ENCODE measurements at places on chromosomes 3 and 15.

- DNase-seq = no peak
Measured at GRCh38 chr3:152760024-152760563, 74.8 kb upstream of the P2RY1 start.

- DNase-seq = no peak
Measured at GRCh38 chr3:62233065-62233464, 140.3 kb downstream of the FEZF2 start.

DNA sequence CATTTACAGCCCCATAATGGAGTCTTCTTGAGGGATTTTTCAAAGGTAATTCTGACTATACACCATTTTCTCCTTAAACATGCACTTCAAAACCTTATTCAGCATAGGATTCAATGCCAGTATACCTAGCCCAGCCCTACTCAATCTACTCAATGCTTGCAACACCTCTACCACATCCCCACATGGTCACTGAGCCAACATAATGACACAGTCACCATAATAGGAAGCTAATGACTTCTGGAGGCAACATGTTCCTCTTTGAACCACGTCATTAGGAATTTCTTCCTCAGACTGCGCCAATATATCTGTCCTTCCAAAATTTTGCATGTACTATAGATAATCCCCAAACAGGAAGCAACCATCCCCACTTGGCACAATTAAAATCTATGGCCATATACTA, 153.9 kb upstream of the SETMAR start:
- no peak for DNase-seq

GRCh38 chr3:71227270-71227661, 356.3 kb downstream of the FOXP1 start:
- DNase-seq = no peak

DNA sequence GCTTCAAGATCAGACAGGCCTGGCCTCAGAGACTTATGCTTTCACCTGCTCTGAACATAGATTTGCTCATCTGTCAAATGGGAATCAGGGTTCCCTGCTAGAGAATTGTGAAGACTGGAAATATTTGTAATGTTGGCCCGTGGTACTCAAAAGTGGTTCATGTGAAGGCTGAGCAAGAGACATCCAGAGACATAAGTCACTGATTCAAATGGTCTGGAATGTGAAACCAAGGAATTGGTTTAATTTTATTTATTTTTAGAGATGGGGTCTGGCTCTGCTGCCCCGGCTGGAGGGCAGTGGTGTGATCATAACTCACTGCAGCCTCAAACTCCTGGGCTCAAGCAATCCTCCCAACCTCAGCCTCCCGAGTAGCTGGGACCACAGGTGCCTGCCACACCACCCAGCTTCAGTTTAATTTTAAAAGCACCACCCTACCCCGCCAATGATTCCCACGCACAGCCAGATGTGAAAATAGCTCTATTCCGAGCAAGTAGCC, 60.1 kb downstream of the DAPK2 start:
- DNase-seq = no peak

DNA sequence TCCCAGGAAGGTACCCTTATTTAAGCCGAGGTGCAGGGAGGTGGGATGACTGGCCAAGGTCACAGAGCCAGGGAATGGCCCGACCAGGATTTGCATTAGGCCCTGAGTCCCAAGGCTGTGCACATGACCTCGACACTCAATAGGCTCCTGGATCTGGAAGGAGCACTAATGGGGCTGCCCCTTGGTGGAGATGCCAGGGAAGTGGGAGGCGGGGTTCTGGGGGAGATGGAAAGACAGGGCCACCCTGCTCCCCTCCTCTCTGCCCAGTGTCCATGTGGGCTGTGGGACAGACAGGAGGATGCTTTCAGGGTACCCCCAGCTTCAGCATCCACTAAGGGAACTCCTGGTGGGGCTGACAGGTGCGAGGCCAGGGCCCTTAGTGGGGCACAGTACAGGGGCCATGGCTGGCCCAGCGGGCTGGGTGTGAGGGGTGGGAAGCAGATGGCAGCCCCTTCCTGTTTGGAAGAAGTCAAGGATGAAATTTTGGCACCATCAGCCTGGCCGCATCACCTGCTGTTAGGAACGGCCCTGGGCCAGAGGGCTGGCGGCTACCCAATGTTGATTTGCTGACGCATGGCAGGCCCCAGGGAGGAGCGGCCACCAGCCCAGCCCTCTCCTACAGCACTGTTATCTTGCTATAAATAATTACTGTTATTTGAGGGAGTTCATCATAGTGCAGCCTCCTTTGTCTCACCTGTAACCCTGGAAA, 37.3 kb downstream of the ATP2B2 start:
- no peak for DNase-seq

DNA sequence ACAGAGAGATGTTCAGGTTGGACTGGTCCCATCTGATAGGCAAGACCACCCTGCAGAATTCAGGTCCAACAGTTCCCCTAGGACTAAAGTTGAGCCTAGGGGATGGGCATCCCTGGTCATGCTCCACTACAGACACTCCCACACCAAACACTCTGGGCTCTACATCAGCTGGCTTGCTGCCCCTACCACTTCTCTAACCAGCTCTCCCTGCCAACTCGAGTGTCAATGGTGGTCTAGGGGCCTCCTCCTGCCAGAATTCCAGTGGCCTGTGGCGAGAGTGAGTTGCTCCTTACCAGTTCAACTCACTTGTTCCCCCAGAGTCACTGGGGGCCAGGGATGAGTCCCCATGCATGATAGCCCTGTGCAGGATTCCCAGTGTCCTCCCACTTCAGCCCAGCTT, 316.2 kb upstream of the PPP2R3A start:
- DNase-seq = no peak

- DNase-seq = no peak
Measured at GRCh38 chr15:80441714-80442113, 37.5 kb downstream of the ARNT2 start.

DNA sequence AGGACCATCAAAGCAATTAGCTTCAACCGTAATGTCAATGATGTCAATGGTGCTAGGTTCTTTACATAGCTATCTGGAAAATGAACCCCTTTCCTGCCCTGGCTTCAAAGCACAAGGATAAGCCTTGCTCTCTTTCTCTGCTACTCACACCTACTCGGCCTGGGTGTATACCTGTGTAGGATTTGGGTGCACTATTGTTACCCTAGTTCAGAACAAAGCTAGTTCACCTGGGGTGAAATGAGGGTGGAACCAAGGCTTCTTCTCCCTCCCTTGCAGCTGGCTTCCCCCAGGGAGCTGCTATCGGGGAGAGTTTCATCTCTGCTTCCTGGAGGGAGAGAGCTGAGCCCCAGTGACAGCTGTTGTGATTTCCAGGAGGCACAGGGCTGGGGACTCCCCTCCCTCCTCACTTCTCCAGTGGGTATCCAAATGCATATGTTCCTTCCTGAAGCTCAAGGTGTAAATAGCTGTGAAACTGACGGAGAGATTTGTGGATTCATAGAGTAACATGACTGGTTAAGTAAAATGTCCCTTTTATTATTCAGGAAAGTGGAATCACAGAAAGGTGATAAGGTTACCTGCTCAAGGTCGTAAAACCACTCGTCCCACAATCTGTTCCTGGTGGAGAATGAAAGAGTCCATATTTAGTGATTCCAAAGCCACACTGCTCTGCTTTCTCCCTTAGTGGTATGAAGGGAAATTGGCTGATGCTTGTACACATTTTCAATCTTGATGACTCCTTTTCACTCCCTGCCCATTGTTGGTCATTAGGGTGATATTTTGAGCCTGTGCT, 11.8 kb upstream of the C3orf70 start:
- no peak for DNase-seq

DNA sequence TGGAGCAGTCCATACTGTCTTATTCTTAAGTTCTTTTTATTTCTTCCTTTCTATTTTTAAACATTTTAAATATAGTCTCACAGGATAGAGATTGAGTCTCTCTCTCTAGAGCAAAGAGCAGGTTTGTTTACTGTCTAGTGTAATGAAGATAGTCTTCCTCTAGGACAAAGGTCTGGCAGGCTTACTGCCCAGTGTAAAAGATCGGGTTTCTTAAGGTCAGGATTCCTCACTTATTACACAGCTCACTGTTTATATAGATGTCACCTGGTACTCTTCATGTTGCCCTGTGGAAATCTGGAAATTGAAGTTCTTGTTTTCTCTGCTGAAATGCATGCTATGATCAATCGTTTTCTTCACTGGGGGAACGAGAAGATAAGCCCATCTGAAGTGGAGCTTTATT, 76.0 kb downstream of the ZBBX start:
- DNase-seq = no peak

DNA sequence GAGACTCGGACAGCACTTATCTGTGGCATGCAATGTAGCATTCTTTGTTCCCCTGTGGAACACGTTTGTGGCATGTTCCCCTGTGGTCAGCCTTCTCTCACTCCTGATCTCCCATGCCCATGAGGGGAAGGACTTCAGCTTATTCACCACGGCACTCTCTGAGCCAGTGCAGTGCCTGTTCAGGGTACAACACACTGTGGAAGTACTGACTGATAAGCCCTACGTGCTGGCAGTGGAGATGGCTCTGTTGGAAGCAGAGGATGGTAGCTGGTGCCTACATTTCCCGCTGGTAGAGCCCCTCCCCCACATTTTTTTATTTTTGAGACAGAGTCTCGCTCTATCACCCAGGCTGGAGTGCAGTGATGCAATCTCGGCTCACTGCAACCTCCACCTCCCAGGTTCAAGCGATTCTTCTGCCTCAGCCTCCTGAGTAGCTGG, 43.5 kb upstream of the ETV5 start:
- DNase-seq = no peak

GRCh38 chr15:79283252-79284048, 928 bp downstream of the ANKRD34C start:
- DNase-seq = peak; percentile 24

- DNase-seq = no peak
Measured at GRCh38 chr15:56959318-56959648, 40.8 kb downstream of the TCF12 start.

GRCh38 chr15:28942571-28942970, 56.8 kb downstream of the APBA2 start:
- DNase-seq = no peak

- no peak for DNase-seq
Measured at GRCh38 chr3:135084405-135084804, 289.3 kb downstream of the EPHB1 start.

DNA sequence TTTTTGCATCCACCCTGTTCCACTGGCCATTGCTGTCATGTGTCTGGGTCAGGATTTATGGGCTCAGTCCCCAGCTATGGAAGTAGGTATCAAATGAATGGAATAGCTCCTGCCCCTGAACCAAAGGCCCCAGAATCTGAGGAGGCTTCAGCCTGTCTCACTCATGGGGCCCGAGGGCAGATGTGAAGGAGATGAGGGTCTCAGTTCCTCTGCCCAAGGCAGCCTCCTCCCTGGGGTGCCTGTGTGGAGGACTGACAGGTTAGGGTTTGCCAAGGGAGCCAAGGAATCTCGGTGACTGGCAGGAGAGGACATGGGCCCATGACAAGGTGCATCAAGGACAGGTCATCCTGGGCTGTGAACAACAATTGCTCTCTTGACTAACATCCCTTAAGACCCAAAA, 70.4 kb downstream of the CPN2 start:
- DNase-seq = no peak

GRCh38 chr3:100319951-100320350, 14.6 kb upstream of the NIT2 start:
- DNase-seq = no peak

DNA sequence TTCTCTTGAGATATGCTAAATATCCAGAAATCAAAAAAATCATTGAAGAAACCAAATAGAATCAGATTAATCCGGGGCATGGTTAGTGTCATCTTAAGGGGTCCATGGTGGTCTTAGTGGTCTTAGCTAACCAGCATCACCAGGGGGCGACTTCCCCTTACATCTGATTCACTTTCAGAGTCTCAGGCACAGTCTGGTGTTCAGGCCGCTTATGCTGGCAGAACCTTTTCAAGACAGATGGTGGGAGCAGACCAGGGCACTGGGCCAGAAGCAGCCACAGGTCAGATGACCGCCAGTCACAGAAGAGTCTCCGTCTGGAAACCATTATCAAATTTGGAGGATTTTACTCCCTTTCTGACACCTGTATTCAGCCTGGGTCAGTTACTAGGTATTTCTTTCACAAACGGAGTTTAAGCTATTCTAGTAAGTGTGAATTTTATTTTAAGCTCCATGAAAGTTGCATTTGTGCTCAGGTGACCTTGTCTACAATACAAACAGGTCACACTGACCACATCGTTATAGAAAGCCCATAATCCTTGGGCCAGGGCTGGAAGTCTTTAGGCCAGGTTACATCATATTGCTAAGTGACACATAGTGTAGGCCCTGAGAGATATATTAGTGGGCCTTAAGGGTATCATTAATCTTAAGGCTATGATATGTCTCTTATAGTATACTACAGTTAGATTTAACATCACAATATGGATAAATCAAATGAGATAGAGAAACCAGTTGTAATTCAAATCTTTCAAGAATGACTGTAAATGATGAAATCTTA, 365.5 kb downstream of the GBE1 start:
- DNase-seq = no peak

DNA sequence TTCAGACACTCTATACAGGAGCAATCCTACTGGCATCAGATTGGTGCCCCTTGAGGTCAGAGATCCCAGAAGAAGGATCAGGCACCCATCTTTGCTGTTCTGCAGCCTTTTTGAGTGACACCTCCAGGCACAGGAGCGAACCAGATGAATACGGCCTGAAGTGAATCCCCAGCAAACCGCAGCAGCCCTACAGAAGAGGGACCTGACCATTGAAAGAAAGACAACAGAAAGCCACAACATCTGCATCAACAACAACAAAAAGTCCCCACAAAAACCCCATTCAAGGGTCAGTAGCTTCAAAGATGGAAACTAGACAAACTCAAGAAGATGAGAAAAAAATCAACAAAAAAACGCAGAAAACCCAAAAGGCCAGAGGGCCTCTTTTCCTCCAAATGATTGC, 130.4 kb downstream of the PPM1L start:
- DNase-seq = no peak

DNA sequence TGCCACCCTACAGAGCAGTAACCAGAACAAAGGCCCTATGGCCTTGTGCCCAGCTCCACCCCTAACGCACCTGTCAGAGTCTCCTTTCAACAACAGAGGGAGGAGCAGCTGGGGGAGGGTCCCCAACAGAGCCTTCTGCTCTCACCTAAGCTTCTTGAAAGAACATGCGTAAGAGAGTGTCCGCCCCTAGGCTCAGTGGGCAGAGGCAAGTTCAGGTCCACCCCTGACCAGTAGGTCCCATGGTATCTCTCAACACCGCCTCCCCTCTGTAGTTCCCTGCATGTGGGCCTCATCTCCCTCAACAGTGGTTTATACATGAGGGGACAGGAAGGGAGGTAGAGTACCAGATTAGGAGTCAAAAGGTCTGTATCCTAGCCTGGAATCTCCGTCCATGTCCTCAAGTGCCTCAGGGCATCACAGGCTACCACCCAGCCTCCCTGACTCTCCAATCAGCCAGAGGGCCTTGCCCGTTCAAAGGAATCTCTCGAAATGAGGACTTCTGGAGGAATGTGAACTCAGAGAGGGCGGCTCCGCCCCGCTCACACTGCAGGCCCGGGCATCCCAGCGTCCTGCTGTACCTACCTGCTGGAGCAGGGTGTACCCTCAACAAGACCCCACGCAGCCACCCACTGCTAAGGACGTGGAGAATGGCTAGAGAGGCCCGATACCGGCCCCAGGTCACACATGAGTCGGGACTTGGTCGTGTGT, 680 bp downstream of the POC1A start:
- no peak for DNase-seq

Data from nucleus accumbens (tissue), 56 donors.